ENCODE measurements at places on chromosomes 11 and 22.

- DNase-seq = no peak
These were observed 51.8 kb downstream of the SLC22A12 start for GRCh38 chr11:64642871-64643255.

- no peak for DNase-seq
These were observed 58.3 kb downstream of the SLC22A12 start for GRCh38 chr11:64649291-64649697.

- DNase-seq = no peak
These were observed 15.9 kb downstream of the RTN4RL2 start for GRCh38 chr11:57476047-57476756.

DNA sequence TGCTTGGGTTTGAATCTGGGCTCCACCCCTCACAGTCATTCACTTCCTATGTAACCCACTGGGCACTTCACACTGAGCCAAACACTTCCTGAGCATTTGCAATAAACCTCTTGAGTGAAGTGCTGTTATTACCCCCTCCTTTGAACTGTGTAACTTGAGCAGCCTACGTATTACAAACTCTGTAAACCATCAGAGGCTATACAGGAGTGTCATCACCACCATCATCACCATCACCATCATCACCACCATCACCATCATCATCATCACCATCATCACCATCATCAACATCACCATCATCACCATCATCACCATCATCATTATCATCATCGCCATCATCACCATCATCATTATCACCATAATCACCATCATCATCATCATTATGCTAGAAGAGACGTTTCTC is 18.4 kb downstream of the RTL6 start:
- DNase-seq = no peak

DNA sequence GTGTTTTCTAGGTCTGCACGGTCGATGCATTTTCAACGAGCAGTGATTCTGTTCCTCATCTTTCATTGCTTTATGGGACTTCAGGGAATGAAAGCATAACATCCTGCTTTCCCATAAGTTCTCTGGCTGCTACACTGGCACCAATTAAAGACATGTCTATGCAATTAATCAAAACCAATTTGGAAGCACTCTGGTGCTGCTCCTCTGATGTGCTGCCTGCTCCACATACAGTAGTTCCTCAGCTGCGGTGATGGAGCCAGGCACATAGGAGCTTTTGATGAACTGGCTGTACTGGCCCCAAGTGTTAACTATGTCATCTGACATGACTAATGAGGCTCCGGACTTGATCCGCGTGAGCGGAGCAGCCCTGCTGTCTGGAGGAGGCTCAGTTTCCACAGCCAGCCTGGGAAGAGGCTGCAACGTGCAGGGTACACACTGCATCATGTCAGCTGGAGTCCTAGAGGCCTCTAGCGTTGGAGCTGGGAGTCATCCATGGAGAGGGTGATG is 29.8 kb downstream of the GVQW3 start:
- no peak for DNase-seq

DNA sequence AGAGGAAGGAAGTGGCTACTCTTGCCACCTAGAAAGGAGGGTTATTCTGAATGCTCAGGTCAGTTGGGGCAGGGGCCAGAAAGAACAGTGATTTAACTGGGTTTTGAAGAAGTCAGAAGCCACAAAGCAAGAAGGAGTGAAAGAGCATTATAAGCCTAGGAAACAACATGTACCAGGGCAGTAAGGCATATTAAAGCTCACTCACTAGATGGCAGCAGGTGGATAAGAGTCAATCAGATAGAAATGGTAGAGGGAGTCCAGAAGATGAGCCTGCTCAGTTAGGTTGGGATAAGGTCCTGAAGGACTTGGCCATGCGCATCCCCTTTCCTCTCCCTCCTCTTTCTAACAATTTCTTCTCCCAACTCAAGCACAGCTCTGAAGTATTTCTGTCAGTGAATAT is 22.0 kb upstream of the PATE1 start:
- no peak for DNase-seq

DNA sequence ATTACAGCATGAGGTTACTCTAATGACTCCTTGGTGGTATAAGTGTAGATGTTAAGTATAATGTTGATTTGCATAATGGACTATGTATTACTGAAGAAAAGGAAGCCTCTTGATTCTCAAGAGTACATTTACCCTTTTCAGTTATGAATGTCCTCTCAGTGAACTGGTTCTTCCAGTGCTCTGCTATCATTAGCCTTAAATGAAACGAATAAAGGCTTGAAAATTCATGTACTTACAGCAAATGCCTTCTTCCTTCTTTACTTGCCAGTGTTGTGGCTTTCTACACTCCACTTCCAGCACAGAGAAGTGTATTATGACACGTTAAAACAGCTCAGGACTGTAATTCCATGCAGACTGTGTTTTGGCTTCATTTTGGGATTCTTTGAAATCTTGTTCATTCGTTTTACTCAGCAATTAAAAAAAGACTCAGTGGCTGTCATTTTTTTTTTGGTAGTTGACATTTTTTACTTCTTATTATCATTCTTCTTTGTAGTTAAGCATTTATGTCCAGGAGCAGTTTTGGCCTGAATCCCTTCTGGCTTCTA is 96.9 kb downstream of the MTMR3 start:
- DNase-seq = no peak

DNA sequence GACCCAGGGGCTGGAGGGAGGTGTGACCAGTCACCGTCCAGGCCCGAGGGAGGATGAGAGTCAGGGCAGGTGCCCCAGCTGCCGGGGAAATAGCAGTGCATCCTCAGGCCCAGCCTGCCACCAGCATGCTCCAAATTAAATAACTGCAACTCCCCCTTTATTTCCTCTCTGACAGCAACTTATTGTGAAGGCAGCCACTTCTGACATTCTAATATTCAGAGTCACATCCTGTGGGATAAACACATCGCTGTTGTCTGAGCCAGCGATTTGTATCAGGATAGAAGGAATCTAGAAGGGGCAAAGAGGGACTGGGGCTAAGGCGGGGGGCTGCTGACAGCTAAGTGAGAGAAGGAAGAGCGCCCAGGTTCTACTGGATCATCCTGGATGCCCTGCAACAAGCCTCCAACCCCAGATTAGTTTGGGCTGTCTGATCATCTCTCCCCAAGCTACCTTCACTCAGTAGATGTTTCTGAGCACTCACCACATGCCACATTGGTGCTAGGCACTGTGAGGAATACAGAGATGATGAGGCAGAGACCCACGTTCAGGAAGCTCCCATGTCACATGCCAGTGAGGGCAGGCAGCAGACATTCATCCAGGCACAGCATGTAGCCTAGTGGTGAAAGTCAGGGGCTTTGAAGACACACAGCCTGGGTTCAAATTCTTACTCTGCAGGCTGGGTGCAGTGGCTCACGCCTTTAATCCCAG is 214.1 kb downstream of the BUD13 start:
- no peak for DNase-seq

DNA sequence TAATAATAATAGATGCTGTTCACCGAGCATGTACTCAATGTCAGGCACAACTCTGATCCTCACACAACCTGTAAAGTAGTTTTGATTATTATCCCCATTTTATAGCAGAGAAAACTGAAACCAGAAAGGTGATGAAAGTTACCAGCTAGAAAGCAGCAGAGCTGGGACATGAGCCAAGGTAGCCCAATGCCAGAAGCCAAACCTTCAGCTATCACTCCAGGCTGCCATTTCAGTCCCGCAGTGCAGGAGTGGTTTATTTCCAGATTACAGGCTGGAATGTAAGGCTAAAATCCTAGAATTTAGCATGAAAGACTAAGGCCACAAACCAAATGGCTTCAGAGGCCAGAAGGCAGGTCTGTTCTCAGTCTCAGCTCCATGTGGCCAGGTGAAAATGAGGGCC is 108.8 kb downstream of the TENM4 start:
- no peak for DNase-seq

DNA sequence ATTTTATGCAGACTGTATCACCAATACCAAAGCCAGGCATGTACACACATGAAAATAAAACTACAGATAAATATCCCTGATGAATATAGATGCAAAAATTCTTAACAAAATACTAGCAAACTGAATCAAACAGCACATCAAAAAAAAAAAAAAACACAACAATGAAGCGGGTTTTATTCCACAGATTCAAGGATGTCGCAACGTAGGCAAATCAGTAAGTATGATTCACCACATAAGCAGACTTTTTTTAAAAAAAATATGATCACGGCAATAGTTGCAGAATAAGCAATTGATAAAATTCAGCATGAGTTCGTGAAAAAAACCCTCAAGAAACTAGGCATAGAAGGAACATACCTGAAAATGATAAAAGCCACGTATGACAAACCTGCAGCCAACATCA is 21.3 kb downstream of the OR51F1 start:
- DNase-seq = no peak

GRCh38 chr11:84021291-84021690 is 735.1 kb upstream of the CCDC90B start:
- DNase-seq = no peak

DNA sequence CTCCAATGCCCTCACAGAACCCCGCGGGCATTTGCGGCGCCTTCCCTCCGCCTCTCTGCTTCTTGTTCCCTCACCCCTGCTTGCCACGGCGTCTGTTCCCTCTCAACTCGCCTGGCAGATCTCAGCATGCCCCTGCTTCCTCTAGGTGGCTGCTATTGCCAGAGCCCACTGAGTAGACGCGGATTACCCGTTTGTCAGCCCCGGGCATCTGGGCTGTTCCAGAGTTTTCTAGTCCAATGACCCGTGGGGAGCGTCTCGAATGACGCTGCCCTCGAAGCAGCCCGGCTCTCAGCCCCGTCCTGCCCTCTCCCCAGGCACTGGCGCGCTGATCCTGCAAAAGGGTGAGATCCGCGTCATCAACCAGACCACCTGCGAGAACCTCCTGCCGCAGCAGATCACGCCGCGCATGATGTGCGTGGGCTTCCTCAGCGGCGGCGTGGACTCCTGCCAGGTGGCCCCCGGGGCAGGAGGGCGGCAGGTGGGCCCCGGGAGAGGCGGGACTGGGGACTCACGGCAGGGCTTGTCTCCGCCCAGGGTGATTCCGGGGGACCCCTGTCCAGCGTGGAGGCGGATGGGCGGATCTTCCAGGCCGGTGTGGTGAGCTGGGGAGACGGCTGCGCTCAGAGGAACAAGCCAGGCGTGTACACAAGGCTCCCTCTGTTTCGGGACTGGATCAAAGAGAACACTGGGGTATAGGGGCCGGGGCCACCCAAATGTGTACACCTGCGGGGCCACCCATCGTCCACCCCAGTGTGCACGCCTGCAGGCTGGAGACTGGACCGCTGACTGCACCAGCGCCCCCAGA is 49.7 kb downstream of the ST14 start:
- DNase-seq = no peak

- no peak for DNase-seq
These were observed 160.5 kb upstream of the DDI1 start for GRCh38 chr11:103875855-103876510.

DNA sequence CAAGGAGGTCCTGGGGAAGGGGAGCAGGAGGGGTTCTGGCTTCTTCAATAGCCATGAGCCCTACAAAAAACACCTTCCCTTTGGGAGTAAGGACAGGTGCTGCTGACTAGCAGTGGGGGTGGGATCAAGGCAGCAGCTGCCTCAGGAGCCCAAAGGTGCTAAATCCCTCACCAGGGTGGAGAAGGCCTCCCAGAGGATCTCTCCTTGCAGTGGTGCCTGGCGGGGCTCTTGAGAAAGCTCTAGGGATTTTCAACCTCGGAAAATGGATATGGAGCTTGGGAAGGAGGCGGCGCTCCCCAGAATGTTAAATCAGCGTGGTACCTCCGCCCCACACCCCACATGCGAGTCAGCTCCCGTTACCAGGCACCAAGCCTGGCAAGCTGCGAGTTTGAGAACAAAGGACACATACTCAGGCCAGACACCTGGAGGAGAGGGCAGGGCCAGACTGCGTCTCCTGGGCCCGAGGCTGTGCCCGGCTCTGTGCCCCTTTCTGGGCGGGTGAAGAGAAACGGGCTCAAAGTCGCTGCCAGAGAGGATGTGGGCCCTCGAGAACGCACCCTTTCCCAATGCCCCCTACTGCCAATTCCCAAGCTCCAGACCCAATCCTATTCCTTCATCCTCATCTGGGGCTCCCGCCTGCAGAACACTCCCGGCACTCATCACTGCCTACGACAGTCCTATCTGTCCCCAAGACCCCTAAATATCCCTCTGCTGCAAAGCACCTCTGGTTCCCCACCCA is 139.0 kb downstream of the BRD1 start:
- DNase-seq = peak; percentile 42

DNA sequence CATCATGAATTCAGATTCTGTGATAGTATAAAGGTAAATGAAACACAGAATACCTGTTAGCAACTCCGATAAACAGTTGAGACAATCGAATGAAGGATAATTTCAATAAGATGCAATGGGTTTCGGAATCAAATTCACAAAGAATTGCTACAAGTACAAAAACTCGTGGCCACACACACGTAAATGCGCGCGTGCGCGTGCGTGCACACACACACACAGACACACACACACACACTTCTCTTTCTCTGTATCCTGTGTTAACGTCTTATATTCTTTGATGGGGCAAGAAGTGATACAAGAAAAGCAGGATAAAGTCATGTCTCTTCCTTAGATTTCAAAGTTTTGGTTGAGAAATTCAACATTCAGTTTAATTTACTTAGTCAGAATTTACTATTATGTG is 57.2 kb downstream of the FOLH1 start:
- DNase-seq = no peak

Measured in ascending aorta (tissue), 2 donors.